ENCODE measurements at places on chromosomes 2 and 18.

DNA sequence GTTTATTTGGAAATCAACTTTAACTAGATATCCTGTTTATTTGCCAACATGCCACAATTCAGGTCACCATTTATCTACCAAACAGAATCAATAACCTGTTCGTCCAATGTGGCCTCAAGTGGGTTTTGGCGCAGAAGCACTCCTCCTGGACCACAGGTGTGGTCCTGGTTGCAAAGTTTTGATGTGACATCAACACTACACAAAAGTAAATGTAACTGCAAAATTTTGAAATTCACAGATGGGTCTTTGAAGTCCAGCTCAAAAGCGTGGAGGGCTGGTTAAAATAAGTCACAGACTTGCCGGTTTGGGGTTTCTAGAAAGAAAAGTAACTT lies 474 bp upstream of the GCA start:
- no peak for DNase-seq

- DNase-seq, result no peak
Observed at GRCh38 chr18:56515522-56515921, 122.9 kb downstream of the TXNL1 start.

DNA sequence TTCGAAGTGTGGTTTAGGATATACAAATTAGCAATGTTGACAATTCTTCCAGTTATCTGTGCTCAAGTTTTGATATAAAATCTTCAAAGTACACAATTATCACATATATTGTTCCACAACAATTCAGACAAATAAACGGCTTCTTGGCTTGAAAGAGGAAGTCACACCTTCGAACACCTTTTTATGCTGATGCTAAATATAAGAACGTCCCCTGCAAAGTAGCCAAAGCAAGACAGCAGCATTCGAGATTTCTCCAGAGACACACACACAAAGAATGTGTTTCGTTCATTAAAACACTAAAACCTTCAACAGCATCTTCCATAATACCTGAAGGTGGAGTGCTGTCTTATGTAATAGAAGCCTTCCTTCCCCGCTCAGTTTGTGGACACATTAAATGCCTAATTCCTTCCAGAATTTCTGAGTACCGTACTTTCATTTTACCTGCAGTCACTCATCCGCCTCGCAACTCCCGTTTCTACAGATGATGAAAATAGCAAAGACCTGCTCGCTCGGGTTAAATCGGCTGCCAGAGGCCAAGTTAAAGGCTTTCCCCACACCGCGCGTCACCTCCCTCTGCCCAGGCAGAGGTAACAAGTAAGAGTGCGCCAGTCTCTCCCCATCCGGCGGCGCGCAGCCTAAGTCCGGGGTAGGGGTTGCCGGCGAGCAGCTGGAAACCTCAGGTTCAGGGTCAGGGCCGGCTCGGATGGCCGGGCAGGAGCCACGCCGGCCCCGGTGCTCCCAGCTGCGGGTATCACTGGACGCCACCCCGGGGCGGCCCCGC lies 847 bp downstream of the SERPINE2 start:
- DNase-seq, result no peak

GRCh38 chr2:150570712-150571111 lies 83.2 kb upstream of the RND3 start:
- DNase-seq, result no peak

DNA sequence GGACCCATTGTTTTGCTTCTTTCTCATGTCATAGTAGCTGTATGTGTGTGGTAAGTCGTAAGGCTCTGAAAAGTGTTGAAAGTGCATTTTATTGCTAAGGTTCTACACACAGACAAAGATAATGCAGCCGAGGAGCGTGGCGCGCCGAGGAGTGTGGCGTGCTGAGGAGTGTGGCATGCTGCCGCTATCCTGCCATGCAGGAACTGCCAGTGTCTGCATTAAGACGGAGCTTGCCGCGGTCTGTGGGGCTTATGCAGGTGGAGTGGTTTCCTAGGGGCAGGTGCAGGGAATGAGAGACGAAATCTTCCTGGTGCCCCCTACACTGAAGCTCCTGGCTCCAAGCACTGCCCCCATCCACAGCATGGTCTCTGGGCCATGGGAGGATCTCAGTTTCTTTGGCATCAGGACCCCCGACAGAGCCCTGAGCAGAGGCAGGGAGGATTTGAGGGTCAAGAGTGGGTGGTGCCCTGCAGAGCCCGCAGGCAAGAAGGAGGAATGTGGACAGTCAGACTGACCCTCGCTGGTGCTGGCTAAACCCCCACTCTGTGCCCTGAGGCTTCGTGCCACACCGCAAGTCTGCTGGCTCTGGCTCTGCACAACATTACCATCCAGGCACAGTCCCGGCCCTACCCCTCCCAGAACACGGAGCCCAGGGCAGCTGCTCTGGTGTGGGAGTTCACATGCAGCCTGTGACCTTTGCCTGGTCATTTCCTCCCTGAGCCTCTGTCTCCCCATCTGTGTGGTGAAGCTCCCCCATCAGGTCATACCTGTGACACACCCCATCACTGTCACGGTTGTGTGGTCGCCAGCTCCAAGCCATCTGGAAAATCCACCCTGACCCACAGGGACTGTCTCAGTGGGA lies 3.2 kb downstream of the SNED1 start:
- DNase-seq, result no peak

- DNase-seq, result no peak
Observed at GRCh38 chr2:108612153-108612513, 77.9 kb downstream of the LIMS1 start.

- DNase-seq, result no peak
Observed at GRCh38 chr2:9739531-9739964, 103.7 kb upstream of the TAF1B start.

GRCh38 chr18:74654638-74655037 lies 57.0 kb downstream of the ZNF407 start:
- DNase-seq, result no peak

- DNase-seq, result no peak
Observed at GRCh38 chr2:133293544-133294353, 274.5 kb downstream of the NCKAP5 start.

DNA sequence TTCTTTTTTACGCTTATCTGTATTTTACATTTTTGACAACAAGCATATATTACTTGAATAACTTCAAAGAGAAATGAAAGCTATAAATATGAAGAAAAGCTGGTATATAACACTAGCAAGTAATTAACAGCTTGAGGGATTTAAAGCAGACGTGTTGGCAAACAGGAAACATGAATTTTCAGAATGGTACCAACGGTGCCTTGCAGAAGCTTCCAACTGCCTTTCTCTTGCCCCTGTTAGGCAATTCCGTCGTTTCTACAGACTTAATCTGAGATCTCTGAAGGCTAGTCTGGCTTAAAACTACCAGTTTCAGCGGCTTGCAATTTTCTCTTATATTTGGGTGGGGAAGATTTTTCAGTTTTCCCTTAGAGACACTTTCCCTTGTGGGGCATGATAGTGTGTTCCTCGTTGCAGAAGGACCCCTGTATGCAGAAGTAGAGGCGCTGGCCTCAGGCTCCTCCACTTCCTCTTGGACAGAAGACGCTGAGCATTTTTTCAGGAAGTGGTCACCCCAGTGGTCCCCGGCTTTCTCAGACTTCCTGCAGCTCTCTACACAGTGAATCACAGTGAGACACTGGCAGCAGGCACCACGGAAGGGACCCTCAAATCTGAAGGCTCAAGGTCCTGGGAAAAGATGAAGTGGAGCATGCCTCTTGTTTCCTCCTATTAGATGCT lies 56.2 kb upstream of the SLC16A14 start:
- DNase-seq, result peak; percentile 56

- DNase-seq, result no peak
Observed at GRCh38 chr2:95044601-95045000, 19.1 kb downstream of the MAL start.

GRCh38 chr2:195482010-195482409 lies 175.0 kb upstream of the SLC39A10 start:
- DNase-seq, result no peak

DNA sequence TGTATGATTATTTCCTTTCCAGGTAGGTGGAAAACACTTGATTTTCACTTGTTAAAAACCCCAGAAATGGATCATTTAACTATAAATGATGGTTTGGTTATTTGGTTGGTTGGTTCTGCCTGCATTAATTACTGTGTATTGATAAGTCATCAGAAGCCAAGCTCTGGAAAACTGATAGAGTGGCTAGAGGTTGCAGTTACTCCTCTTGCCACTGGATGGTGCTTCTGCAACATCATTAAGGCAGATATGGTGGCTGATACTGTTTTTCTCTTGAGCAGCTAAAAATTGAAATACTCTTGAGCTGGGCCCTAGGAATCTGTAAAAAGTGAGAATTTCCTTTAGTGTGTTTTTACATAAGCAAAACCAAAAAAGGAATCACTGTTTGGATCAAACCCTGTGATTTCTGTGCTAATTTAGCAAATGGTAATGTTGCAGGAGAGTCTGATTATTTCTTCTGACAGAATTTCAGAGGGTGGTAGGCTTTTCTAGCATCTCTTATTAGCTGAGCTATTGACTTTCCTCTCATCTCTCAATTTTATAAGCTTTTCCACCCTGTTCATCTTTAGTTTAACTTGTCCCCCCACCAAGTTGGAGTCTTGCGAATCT lies 54.3 kb downstream of the RAB10 start:
- no peak for DNase-seq

DNA sequence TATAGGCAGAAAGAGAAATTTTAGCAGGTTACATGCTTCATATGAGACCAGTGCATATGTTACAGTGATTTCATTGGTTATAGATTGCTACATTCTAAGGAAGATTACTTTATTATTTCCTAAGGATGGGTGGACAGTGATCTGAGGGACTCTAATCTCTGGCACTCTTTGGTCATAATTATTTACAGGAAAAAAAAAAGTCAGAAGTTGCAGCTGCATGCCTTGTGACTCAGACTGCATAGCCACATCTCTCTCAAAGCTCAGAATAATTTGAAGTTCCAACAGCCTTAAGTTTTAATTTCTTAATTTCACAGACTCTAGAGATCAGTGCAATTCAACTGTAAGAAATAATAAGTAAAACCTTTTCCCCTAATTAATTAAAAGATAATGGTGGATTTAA lies 27.1 kb upstream of the BARD1 start:
- no peak for DNase-seq

- no peak for DNase-seq
Observed at GRCh38 chr18:24197412-24197811, 58.5 kb downstream of the CABYR start.

- no peak for DNase-seq
Observed at GRCh38 chr2:152114366-152114765, 15.5 kb upstream of the CACNB4 start.

- DNase-seq, result no peak
Observed at GRCh38 chr2:240277807-240278522, 137.5 kb upstream of the OTOS start.

GRCh38 chr2:17780546-17780945 lies 26.6 kb downstream of the GEN1 start:
- DNase-seq, result no peak

GRCh38 chr18:48913201-48913600 lies 37.6 kb downstream of the SMAD7 start:
- no peak for DNase-seq

- DNase-seq, result no peak
Observed at GRCh38 chr18:63043516-63043915, 276.1 kb downstream of the BCL2 start.

- DNase-seq, result no peak
Observed at GRCh38 chr2:16613539-16614011, 52.1 kb downstream of the CYRIA start.

DNA sequence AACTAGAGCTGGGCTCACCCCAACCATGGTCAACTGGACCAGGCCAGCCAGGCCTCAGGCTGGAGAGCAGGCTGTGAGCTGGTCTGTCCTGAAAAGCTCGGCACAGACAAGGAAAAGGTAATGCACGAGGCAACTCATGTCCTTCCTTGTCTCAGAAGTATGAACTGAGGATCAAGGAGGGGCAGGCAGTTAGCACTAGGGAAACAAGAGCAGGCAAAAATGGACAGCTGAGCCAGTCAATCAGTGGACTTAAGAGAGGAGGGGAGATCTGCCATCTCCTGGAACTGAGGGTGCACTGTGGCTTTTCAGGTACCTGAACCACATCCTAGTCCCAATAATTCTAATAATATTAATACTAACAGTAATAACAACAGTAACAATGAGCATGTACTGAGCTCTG lies 20.6 kb upstream of the WIPF1 start:
- DNase-seq, result no peak

DNA sequence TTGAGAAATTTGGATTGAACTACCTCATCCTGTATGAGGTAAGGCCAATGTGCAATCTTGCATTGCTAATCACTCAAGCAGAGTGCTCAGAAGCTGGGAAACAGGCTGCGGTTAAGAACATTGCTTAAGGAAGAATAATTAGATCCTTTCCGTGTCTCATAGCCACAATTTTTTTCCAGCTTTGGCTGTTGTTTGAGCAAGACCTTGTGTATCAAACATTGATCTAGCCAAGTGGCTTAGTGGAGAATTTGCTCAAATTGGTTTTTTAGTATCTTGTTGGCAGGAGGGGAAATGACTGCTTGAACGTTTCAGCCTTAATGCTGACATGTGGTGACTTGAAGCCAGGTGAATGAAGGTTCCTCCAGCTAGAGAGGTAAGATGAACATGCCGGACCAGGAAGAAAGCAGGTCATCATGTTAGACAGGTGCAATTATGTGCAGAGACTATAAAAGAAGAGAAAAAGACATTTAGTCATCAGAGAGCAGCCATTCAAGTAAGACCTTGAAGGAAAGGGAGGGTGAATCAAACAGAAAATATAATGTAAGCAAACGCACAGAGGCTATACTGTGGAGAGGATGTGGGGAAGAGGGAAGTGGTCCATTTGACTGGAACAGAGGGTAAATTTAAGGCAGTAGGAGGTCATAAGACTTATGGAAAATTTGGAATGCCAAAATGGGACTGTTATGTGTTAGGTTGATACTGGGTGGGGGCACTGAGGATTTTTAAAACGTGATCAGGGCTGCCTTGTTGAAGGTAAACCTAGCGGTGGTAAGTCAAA lies 98.9 kb upstream of the CYP1B1 start:
- peak; percentile 89 for DNase-seq

DNA sequence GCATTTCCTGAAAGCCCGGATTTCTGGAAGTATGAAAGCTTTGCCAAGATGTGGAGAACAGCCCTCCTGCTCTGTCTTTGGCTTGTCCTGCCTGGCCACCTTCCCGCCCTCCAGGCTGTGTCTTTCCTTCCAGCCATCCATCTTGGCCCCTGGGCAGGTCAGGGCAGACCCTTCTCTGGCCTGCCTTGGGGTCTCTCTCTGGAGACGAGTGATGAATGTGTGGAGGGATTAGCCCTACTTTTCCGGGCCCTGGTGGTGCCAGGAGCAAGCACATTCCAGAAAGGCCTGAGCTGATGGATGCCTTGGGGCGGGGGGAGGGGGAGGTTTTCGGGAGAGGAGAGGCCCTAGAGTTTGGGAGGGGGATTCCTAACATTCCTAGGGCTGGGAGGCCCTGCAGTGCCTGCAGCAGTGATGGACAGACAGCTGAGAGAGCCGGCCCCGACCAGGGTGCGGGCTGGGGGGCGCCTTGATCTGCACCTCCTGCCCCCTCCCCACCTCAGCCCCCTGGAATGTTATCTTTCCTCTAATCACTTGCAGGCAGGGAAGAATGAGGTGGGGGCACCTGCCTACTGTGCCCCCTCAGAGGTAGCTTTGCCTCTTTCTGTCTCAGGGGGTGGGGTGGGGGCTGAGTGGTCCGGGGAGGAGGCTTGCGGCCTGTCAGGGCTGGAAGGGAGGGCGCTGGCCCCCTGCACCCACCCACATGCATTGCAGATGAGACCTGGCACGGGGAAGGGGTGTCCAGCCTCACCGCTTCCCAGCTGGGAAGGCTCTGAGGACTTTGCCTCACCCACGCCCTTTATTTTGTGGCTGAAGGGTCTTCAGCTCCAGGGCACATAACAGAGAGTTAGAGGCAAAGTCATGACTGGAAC lies 156.2 kb downstream of the DDX1 start:
- no peak for DNase-seq

- no peak for DNase-seq
Observed at GRCh38 chr2:54041135-54041534, 70.3 kb upstream of the PSME4 start.

Measured in SIG-M5 (cell line).